Inflammatory macrophage treated with lipopolysaccharide for 1 hour (primary cell): ENCODE measurements at places on chromosomes 2 and 18.
A peak's percentile ranks its signal among the peaks of the same experiment; 100 is the strongest.

GRCh38 chr2:185006481-185006880 lies 408.2 kb downstream of the ZNF804A start:
- no peak for DNase-seq

DNA sequence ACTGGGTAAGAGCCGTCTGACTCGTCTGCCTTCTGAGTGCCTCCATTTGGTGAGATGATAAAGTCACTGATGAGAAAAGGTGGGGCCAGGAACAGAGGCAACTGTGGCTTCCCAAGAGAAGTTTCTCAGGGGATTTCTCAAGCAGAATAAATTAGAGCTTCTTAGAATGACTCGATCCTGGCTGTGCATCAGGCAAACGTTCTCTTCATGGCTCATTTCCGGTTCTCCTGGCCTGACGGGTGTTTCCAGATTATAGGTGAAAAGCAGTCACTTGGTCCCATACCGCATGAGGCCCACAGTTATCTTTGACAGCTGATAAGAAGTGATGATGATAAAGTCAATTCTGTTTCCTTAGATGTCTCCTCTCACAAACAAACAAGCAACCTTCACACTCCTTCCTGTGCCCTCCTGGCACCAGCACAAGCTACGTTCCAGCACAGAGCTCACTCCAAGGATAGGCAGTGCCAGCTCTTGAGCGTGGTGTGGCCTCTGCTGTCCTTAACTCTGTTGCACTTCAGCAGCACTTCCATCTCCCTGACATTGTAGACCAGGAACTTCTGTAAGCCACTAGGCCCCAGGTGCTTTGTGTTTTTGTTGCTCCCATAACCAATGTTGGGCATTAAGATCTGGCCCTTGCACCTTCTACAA lies 37.8 kb upstream of the KCNF1 start:
- DNase-seq: peak; percentile 29

DNA sequence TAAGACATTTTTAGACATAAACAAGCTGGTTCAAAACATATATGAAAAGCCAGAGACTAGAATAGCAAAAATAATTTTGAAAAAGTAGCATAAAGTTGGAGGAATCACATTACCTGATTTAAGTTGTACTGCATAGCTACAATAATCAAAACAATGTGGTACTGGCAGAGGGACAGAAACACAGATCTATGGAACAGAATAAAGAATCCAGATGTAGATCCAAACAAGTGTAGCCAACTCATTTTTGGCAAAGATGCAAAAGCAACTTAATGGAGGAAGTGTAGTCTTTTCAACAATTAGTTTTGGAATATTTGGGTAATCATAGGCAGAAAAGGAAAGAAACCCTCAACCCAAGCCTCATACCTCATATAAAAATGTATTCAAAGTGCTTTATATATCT lies 278.7 kb upstream of the ZNF521 start:
- DNase-seq: no peak

- DNase-seq: no peak
These were observed 67.3 kb downstream of the B3GNT2 start for GRCh38 chr2:62263076-62263715.

GRCh38 chr2:100720445-100720844 lies 99.5 kb upstream of the NPAS2 start:
- DNase-seq: no peak

DNA sequence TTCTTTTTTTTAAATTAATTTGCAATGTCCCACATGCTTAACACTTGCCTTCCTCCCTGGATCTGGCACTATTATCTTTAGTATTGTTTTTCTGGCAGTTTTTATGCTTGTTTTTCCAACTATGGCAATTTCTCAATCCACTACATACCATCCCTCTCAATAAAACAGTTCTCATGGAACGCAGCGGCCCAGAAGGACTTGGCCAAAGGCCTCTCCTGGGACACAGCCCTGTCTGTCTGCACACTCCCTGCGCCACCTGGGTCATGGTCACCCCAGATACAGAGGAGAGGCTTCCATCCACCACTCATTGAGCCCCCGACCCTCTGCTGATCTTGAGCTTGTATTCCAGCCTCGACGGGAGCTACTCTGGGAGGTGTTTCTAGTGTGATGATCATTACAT lies 91.2 kb downstream of the TWIST2 start:
- no peak for DNase-seq

GRCh38 chr2:232417489-232417888 lies 10.8 kb downstream of the ALPG start:
- no peak for DNase-seq

GRCh38 chr2:39665811-39666490 lies at the start of gene TMEM178A:
TSS of gene TMEM178A (plus strand) at chr2:39665917. CDS start at chr2:39665975, 58 bp downstream.
- DNase-seq: no peak

DNA sequence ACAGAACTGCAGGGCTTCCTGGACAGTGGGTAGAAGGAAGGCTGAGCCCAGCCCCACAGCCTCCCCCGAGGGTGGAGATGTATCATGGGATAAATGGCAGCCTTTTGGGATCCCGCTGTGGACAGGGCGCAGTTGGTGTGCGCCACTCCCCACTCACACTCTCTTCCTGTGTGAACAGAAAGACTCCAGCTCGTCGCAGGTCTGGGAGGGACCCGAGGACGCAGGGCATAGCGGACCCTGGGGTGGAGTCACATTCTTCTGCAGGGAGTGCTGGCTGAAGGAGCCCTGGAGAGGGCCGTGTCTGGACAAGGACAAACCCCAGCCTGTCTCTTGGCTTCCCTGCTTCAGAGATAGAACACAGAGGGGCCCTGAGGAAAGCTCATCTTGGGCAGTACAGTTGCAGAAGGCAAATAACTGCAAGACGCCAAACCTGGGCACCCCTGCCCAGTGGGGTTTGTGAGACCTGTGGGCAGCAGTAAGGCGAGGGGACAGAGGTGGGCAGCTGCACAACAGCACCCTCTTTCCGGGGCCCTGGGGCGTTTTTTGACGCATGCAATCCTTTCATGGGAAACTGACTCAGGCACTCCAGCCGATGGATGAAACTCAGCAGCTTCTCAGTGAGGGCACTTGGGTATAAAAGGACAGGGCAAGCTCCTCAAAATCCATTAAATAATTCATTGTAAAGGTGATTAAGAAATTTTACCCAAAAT lies 101.9 kb downstream of the USP40 start:
- DNase-seq: no peak

GRCh38 chr2:185338104-185338503 lies 400.5 kb upstream of the FSIP2 start:
- DNase-seq: no peak
